GM12892 (cell line): ENCODE measurements at places on chromosomes 16 and 17.

DNA sequence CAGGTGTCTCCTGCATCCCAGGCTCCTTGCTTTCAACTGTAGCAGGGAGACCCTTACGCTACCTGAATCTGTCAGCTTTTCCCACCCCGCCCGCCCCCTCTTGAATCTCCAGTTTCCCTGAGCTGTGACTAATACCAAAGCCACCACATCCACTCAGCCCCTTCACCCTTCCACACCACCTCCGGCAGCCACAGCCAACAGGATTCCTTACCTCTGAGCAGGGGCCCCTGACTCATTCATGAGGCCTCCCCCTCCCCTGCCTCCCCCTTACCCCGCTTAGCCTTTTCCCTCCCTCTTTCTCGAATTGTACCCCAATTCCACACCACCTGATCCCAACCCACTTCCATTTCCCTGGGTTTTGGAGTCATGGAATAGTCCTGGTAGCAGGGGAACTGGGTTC is 2.3 kb downstream of the STX1B start:
- DNase-seq: no peak

- no peak for DNase-seq
Observed at GRCh38 chr16:7363422-7364417, 31.1 kb downstream of the RBFOX1 start.

- DNase-seq: no peak
Observed at GRCh38 chr16:89582614-89583196, 7.1 kb downstream of the CPNE7 start.

DNA sequence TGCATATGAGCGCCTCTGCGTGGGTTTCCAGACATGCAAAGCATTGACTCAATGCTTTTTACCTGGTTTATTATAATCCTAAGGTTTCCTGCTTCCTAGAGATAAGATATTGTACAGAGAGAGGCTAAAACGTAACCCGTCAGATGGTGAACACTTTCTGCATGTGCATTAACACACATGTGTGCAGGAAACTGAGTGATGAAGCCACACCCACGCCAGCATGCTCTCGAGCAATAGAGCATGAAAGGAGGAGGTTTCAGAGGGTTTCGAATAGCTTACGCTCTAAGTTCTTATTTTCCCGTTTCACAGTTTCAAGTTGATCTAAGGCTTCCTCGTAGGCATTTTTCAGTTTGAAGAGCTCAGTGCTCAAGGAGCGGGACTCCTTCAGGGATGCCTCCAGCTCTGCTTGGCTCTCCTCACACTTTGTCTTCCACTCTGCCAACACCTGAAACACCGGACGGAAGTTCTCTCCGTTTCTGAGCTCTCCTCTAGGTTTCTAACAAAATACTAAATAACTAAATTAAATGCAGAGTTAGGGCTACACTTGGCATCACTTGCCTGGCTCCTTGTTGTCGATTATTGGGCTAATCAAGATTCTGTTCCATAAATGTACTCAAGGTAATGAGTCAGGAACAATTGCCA is 23.2 kb downstream of the MYH3 start:
- peak; percentile 49 for DNase-seq

DNA sequence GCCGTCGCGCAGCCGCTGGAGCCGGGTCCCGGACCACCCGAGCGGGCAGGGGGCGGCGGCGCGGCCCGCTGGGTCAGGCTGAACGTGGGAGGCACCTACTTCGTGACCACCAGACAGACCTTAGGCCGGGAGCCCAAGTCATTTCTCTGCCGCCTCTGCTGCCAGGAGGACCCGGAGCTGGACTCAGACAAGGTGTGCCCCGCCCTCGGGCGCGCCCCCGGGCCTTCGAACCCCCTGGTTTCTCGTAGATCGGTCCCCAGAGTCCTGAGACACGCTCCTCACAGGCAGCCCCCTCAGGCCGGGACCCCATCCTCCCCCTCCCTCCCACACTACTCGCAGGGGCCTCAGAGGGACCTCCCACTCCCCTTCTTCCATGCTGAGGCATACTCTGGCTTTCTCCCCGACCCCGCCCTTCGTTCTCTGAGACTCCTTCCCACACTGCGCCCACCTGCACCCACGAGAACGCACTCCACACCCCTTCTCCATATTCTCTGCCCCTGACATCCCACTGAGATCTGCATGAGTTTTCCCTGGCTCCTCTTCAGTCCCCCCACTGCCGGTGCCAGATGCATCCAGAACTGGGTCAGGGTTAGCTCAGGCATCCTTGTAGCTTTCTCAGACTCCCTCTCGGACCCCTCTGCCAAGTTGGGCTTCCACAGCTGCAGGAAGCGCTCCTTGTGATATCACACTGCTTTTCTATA is 523 bp downstream of the KCTD2 start:
- no peak for DNase-seq

DNA sequence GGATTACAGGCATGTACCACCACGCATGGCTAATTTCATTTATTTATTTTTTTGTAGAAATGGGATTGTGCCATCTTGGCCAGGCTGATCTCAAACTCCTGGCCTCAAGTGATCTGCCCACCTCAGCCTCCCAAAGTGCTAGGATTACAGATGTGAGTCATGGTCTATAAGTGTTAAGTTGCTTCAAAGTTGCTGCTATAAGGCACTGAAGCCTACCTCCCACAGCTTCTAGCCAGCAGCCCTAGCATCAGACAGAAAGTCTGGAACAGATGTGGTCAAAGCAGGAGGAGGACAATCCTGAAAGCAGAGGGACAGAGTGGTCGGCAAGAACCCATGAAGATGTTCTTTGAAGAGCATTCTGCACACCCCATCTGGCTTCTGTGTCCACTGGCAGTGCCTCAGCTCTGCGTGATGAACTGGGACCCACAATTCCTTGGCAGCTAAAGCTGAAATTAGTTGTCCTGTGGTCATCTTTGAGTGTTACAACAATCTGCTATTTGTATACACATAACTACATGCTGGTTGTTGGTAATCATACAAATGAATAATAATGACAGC is 11.2 kb downstream of the MAP3K14 start:
- no peak for DNase-seq

DNA sequence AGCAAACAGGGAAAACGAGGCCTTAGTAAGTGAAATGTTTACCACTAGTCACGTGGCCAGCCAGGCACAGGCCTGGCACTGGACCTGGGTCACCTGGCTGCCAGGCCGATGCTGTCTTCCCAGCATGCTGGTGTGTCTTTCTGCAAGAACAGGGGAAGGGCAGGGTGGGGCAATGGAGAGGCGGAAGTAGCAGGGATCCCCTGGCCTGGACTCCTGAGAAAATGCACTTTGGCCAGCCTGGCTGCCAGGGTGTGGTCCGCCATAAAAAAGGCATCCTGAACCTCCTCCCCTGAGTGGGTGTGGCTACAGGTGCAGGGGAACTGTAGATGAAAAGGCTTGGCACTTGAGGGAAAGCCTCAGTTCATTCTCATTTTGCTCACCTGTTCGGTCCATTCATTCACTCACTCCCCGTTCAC is 1.0 kb upstream of the ANKRD40CL start:
- DNase-seq: no peak

GRCh38 chr16:59500601-59501000 is 766.5 kb upstream of the GOT2 start:
- DNase-seq: no peak

GRCh38 chr16:89498839-89499238 is 8.5 kb upstream of the ANKRD11 start:
- no peak for DNase-seq

DNA sequence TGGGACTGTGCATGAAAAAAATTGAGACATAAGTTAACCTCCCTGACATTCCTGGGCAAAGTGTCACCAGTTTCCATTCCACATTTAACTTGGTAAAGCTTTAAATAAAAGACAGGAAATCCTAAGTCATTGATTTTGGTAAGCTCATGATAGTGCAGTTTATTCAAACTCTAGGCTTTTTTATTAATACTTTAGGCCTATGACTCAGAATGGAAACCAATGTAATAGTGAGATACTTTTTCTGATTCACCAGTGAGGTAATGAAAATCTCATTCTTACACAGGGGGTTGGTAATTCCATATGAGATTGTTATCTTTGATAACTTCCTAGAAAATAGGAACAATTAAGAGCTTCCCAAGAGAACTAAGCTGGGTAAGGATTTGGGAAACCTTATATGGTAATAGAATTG is 91.1 kb downstream of the NLK start:
- no peak for DNase-seq

GRCh38 chr16:85379041-85380001 is 233.8 kb upstream of the GSE1 start:
- no peak for DNase-seq

DNA sequence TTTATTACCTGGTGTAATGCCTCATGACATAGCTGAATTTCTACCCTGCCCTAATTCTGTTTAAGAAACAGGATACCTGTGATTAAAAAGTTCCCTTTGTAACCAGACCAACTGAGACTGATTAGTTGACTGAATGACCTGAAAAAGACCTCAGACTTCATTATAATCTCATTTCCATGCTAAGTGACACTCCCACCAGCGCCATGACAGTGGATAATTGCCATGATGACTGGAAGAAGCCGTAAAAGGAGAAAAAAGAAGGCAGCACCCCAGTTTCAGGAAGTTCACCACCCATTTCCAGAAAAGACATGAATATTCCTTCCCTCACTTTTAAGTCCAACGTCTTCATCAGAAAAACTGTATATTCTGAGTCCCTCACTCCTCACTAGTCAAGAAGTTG is 125.6 kb upstream of the HS3ST4 start:
- no peak for DNase-seq

GRCh38 chr17:8643855-8644506 is 13.5 kb upstream of the MYH10 start:
- DNase-seq: no peak

DNA sequence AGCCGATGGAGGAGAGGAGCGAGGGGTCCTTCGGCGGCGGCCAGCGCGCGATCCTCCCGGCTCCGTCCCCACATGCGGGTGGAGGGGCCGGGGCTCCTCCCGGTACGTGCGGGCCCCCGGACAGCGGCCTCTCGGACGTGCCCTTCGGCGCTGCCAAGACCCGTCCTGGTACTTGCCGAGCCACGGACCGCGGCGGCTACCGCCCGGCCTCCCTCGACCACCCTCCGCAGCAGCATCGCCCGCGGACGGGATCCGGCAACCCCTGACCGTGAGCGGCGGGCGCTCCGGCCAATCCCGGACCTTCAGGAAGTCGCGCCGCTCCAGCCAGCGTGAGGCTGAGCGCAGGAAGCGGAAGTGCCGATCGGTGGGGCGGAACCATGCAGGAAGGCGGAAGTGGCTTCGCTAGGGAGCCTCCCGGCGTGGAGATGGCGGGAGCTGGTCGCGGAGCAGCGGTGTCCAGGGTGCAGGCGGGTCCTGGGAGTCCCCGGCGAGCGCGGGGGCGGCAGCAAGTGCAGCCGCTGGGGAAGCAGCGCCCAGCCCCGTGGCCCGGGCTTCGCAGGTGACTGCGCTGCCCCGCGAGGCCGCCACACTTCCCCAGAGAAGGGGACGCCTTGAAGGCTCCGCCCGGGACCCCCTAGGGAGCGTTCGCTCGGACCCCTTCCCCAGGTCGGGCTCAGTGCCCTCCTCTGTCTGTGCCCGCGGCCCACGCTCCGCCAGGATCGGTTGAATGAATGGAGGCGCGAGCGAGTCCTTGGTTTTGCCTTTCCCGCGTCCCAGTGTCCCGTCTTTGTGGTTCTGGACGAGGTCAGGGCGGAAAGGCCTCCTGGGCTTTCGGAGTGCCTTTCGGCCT is at the start of the genes CCDC137 and OXLD1:
Gene CCDC137, plus strand, starts transcription at position 396 of the 850 bp plus-strand sequence. Its CDS starts 30 bp downstream, at position 426.
Gene OXLD1, minus strand, starts transcription at position 264 of the 850 bp plus-strand sequence. Its CDS starts 28 bp downstream, at position 236.
- DNase-seq: peak; percentile 99

GRCh38 chr17:76892329-76892728 is 24.1 kb downstream of the MGAT5B start:
- no peak for DNase-seq

DNA sequence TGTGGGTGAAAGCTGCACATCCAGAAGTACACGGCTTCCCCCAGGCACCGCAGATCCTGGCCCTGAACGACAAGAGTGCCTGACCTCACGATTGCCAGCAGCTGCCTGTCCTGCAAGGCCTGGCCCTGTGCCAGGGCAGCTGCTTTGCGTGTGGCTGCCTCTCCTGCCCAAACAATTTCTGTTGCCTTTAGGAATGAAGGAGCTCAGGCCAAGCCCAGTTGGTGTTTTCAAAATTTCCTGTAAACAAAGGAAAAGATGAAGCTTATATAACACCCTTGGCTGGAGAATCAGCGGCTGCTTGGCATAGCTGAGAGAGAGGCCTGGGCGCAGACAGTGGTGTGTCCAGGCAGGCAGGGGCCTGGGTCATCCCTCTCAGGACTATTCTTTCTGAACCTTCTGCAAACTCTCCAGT is 11.7 kb upstream of the SLC47A2 start:
- no peak for DNase-seq

DNA sequence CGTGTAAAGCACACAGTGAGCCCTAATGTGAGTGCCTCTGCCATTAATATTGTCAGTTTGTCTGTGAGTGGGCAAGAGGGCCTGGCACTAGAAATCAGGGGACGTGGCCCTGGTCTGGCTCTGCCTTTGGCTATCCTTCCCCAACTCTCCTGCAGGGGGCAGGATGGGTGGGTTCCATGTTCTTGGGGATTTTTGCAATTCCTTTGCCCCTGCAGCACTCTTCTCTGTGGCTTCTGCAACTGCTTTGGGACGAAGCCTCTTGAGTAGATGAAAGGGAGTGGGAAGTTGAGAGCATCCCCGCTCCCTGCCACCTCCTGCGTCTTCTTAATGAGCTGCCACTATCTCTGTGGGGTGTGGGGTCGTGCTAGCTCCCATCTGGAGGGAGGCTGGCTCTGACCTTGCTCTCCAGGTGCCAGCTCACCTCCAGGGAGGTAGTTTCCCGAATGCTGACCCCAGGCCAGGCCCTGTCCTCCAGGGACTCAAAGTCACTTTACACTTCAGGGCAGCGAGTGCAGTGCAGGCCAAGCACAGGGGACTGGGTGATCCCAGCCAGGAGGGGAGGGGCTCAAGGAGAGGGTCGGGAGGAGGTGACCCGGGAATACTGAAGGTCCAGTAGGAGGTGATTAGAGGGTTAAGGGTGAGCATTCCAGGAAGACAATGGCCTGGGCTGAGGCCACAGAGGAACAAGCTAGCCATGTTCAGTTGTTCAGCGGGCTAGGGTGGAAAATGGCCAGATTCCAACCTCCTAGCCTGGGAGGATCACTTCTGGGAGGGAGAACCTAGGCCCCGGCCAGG is 121.0 kb upstream of the NLRP1 start:
- DNase-seq: no peak

- DNase-seq: no peak
Observed at GRCh38 chr16:86347090-86347489, 163.2 kb upstream of the FOXF1 start.

DNA sequence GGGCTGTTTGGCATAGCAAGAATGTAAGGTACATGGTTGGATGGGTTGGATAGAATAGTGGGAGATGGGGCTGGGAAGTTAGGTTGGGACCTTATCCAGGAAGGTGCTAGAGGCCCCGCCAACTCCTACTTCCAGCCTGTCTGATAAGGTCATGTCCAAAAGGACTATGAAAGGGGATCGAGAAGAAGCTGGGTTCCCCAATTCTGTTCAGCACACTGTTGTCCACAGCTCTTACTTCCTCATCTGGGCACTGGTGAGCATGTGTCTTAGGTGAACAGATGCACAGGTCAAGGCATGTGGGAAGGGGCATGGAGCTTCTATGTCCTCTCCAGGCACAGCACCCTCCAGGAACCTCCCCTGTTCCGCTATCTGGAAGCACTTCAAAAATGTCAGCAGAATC is 5.6 kb upstream of the ULK2 start:
- DNase-seq: no peak

DNA sequence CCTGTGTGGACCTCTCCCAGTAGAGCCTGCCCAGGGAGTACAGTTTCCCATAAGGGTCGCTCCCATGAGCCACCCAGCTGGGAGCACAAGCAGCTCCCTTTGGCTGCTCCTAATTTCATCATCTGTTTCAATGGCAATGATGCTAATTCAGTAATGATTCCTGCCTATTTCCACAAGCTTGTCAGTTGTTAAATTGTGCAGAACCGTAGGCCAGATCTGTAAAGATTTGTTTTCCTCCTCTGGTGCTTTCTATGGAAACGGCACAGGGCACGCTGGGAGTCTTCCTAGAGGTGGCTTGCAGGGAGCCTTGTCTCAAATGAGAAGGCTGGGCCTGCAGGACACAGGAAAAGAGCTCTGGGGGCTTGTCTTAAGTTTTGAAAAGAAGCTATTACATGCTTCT is 223.7 kb downstream of the CBLN1 start:
- DNase-seq: no peak
